ENCODE measurements at places on chromosomes 11 and 22.
A peak's percentile ranks its signal among the peaks of the same experiment; 100 is the strongest.

DNA sequence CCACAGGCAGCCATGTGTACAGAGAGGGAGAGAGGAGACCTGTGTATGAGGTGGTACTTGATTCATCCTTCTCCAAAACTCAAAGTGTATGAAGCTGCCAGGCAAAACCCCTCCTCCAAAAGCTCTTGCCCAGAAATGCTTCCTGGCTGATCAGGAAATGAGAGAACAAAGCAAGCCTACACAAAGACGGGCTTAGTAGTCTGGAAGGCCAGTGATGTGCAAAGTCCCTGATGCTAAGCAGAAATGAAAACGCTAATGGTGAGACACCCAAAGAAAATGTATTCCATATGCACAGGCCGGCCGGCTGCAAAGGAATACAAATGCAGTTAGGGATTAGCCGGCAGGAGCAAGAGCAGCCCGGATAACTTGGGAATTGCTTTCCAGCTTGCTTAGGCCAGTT lies 234.9 kb upstream of the CADM1 start:
- DNase-seq: no peak

GRCh38 chr22:31244046-31244942 lies 32.2 kb downstream of the LIMK2 start:
- no peak for DNase-seq

DNA sequence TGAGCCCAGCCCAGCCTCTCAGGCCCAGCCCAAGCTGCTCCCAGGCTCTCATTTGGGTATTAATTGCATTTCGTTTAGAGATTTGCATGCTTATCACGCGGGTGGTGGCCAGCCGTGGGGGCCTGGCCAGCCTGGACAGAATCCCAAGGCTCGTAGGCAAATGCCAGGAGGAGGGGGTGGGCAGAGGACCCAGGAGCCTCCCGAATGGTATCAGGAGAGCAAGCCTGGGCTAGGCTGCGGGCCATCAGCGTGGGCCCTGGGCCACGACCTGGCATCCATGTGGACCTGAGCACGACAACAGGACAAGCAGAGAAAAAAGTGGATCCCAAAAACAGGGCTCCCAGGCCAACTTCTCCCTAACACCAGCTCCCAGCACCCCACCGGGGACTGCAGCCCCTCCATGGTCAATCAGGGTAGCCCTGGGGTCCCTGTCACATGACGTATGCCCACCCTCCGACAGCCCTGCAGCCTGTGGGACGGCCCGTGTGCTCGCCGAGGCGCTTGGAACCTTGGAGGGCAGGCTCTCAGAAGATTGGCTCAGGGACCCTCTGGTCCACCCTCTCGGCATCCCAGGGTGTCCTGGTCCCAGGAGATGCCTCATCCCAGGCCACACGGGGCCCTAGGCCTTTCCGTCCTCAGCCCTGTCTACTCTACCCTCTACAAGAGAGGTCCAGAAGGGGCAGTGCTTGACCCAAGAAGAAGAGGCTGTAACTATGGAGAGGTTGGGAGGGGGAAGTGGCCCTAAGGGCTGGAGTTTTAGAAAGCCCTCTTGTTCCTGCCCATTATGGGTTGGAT lies 8.8 kb downstream of the ASCL2 start:
- peak; percentile 99 for DNase-seq

DNA sequence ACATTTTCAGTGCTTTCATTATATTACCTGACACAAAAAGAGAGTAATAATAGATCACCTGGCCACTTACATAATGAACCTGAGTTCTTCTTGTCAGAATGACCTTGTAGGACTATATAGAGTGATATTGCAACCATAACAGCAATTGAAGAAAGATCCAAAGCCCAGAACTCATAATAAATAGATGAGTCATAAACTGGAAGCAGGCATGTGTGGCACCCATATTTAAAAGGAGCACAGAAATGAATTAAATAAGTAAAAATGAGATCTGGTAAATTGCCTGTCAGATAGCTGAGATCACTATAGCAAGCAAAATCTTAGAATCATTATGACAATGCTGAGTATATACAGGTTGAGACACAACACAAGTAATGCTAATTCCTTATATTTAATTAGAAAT lies 331.8 kb downstream of the AASDHPPT start:
- no peak for DNase-seq

GRCh38 chr22:33393432-33393831 lies 335.3 kb upstream of the SYN3 start:
- no peak for DNase-seq

DNA sequence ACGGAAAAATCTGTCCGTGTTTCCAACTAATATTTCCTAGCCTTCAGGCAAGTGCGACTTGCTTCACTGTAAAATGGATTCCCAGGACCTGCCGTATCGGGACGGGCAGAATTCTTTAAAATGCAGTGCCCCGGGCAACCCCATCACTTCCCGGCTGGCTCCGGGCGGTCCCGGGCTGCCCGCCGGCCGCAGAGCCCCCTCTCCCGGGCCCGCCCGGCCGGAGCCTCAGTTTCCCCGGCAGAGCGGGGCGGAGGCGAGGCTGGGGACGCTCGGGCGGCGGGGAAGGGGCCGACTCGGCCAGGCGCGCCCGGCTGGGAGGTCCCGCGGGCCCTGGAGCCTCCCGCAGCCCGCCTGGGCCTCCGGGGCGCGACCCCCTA lies 84.2 kb upstream of the WNT7B start:
- no peak for DNase-seq

GRCh38 chr22:22519591-22519990 lies 479 bp downstream of the ZNF280A start:
- DNase-seq: no peak

- DNase-seq: no peak
Measured at GRCh38 chr11:33778675-33779074, 4.4 kb upstream of the FBXO3 start.

- no peak for DNase-seq
Measured at GRCh38 chr11:65891219-65892136, 1.0 kb downstream of the CCDC85B start.

DNA sequence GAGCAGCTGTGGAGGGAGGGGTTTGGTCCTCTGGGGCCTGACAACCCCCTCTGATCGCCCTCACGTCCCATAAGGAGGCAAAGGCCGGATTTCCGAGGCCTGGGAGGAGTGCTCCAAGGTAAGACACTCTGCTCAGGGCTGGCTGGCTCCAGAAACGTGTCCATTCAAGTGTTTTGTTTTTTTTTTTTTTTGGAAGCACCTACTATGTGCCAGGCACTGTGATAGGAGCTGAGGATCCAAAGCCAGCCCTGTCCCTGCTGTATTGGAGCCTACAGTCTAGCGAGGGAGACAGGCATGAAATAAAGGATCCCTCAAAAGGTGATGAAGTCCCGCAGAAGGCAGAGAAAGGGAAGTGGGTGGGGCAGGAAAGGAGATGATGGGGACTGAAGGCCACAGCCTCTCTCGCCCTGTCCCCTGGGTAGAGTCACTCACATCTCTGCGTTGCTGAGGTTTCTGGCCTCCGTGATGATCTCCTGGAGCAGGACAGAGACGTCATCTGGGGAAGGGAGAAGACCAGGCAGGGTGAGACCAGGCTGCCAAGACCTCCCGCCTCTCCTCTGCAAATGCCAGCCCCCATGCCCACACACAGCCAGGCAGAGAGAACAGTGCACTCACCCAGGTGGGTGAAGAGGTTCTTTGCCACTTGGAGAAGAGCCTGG lies 89.2 kb downstream of the PDE2A start:
- no peak for DNase-seq

GRCh38 chr11:30381879-30382278 lies 59.0 kb downstream of the ARL14EP start:
- DNase-seq: peak; percentile 95

DNA sequence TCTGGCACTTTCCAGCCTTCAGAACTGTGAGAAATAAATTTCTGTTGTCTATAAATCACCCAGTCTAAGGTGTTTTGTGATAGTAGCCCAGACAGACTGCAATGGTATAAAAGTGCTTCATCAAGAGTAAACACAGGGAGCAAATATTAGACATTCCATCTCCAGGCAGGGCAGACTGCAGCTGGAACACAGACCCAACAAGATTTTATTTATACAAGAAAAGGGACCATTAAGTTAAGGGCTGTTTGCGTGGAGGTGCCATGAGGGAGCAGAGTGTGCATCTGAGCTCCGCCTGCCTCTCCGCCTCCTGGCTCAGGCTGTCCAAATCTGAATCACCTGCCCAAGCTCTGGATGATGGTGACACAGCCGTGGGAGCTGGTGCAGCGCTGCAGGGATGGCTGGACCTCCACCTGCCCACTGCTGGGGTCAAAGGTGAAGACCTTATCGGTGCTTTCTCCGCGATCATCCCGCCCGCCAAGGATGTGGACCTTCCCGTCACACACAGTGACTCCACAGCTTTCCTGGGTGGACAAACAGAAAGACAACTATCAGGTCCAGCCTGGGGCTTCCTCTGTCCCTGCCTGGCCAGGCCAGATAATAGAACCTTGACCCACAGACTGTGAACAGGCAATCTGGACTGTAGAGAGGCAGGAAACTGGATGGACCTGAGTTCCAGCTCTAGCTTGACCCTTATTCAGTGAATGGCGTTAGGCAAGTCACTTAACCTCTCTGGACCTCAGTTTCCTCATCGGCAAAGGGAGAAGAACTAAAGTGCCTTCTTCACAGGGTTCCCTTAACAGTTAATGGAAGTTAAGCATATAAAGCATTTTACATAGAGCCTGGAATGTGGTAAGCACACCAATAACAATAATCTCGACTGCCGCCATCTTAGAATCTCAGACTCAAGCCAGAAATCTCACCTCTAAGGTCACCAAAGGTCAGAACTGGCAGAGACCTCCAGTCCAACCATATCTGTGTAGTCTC lies 10.5 kb downstream of the KLHL35 start:
- no peak for DNase-seq

DNA sequence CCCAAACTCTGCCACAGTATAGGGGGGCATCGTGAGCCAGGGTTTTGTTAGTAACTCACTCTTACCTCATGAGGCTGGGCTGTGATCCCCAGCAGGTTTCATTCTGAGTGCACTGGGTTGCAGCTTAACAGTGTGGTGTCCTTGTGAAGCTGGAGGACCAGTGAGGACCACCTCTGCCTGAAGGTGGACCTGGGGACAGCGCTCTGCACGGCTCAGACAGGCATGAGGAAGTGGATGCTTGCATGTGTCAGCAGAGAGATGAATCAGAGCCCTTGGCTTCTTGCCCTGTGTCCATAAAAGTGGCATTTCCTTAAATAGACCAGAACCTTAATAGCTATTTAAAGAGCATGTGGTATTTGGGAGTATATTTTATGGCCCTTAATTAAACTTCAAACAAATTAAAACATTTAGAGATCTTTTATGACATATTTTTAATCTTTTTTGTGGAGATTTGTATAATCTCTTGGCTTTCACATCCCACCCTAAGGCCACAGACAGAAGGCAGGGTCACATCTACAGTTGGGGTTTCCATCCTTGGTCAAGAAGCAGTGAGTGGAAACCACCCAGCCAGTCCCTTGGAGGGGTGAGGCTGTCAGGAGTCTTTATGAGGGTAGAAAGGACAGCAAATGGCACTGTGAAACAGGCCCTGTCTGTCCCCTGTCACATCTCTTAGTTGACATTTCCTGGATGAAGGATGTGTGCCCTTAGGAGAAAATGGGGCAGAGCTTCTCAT lies 24.8 kb upstream of the ADORA2A start:
- DNase-seq: no peak

- DNase-seq: no peak
Measured at GRCh38 chr11:125211191-125211947, 46.8 kb downstream of the PKNOX2 start.

- DNase-seq: no peak
Measured at GRCh38 chr11:87173185-87174039, 135.7 kb downstream of the TMEM135 start.

DNA sequence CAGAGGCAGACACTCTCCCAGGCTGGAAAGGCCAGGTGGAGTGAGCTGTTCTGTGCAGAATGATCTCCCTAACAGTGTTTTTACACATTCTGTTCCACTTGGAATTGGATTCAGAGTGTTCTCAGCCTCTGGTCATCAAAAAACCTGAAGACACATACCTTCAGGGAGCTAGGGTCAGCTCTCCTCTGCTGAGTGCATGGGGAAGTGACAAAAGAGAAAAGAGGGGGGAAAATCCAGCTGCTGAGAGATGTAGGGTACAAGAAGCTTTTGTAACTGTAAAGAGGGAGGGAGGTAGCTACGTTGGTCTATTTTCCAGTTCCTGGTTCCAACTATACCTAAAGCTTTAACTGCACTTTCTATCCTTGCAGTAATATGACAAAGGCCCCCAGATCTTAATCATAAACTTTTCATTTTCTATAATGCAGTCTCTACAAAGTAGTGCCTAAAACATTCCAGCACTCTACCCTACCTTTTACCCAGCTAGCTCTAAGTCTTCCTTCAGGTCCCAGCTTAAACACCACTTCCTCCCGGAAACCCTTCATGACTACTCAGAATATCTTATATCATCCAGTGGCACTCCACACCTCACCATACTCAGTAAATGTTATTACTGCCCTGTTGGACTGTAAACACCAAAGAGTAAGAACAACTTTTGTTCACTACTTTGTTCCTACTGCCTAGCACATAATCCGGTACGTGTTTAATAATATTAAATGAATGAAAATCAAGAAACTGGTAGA lies 9.2 kb downstream of the MAPK1 start:
- DNase-seq: no peak

DNA sequence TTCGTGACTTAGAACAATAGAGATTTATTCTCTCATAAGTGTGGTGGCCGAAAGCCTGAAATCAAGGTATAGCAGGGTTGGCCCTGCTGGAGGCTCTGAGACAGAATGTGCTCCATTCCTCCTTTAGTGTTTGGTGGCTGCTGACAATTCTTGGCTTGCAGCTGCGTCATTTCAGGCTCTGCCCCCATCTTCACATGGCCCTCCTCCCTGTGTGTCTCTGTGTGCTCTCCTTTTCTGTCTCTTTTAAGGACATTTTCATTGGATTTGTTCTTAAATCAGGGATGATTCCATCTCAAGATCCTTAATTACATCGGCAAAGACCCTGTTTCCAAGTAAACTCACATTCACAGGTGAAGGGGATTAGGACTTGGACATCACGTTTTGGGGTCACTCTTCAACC lies 10.2 kb upstream of the APOL6 start:
- DNase-seq: no peak

GRCh38 chr11:122786896-122787295 lies 51.4 kb upstream of the CRTAM start:
- no peak for DNase-seq

DNA sequence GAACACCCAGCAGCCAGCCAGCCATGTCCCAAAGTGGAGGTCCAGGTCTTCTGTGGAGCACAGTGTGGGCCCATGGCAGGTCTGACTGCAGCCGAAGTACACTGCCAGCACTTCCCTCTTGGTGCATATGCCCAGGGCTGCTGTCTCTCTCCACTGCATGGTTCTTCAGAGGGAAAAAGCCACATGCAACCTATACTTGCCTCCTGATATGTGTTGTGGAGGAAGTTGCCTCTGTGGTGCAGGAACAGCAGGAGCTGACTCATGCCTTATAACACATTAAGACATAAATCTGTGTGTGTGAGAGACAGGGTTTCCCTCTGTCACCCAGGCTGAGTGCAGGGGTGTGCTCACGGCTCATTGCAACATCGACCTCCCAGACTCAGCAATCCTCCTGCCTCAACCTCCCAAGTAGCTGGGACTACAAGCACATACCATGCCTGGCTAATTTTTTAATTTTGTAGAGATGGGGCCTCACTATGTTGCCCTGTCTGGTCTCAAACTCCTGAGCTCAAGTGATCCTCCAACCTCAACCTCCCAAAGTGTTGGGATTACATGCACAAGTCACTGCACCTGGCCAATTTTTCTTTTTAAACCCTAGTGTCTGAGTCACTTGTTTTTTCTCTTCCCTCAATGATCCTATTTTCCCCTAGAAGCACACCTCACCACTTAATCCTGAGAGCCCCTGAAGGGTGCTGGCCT lies 98.8 kb downstream of the MPPED2 start:
- no peak for DNase-seq

- DNase-seq: peak; percentile 36
Measured at GRCh38 chr11:134819041-134819440, 407.0 kb upstream of the B3GAT1 start.
